ENCODE measurements at places on chromosomes 1 and 21.

DNA sequence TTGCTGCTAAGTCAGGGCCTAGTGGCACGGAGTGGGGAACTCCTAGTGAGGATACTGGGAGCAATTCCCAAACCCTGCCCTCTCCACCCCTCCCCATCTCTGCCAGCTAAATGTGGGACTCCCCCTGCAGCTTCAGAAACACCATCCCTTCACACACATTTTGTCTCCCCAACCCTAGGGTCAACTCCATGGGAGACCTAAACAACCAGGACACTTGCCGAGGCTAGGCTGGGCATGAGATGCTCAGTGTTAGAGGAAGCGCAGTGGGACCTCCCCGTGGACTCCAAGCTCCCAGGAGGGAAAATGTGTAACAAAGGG is 1.5 kb downstream of the RNF186 start:
- no peak for DNase-seq

- no peak for DNase-seq
Observed at GRCh38 chr1:180254496-180254819, 24.4 kb downstream of the LHX4 start.

DNA sequence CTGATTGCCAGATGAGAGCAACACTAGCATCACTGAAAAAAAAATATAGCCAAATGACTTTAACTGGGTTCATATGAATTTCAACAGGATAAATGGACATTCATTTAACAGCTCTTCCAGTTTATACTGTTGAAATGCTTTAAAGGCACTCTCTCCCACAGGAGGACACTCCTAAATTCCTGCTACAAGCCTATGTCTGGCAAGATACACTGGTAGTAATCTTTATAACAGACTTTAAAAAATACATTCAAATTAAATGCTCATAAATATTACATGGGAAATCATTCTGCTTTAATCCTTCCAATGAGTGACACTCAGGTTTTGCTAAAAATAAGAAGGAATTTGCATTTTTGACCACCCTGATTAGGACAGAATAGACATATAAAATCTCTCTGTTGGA is 526.7 kb upstream of the ADAMTS5 start:
- no peak for DNase-seq

GRCh38 chr1:35640380-35641232 is 720 bp downstream of the PSMB2 start:
- DNase-seq = no peak

DNA sequence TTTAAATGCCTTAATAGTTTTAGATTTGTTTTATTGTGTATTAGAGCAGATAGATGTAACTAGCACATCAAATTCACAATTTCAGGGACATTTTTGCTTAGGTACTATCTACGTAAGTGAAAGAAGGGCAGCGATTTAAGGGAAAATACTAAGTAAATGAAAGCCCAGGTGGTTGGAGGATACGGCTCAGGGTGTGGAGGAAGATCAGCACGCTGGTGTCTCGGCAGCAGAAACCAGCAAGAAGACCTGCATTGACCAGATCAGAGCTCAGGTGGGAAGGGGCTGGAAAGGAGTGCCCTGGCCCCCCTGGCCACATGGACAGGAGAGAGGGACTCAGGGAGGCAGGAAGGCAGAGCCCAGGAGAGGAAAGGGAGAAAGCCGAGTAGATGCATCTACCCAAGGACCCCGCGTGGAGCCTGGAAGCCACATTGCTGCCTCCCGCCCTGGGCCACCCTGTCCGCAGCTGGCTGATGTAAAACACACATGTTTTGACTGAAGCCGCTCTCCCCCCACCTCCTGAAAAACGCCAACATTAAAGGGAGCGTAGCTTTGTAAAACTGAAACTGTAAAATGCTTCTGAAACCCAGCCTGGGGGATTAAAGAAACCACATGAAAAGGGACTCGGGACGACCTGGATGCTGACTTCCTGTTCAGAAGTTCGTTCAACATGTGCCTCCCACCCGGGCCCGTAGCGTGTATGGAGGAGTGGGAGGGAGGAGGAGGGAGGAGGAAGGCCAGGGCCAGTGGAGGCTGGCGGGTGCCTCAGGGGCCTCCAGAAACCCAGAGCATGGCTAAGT is 72.6 kb upstream of the TARDBP start:
- DNase-seq = no peak
